ENCODE measurements at places on chromosomes 3 and 15.

GRCh38 chr3:172134352-172134751 is 95.0 kb downstream of the FNDC3B start:
- DNase-seq, result no peak

DNA sequence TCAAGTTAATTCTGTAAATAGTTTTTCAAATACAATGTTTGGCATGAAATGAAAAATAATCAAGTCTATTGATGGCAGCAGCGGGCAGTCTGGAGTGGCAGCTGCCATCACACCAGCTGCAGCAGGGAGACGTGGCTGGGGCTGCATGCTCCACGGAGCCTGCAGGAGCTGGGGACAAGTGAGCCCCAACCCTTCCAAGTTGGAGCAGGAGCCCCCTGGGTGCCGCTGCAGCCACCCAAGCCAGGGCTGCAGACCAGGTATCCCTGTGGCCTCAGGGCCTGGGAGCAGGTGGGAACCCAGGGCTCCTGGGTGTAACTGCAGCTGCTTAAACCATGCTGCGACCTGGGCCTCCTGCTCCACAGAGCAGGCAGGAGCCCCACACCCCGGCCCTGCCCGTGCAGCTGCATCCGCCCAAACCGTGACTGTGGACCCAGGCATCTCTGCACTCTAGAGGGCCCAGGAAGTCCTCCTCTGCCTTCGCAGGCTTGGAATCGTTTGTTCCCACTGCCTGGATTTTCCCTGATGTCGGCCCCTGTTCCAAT is 257.4 kb downstream of the PLOD2 start:
- no peak for DNase-seq

GRCh38 chr3:46901591-46902187 is 24.2 kb downstream of the PTH1R start:
- no peak for DNase-seq

DNA sequence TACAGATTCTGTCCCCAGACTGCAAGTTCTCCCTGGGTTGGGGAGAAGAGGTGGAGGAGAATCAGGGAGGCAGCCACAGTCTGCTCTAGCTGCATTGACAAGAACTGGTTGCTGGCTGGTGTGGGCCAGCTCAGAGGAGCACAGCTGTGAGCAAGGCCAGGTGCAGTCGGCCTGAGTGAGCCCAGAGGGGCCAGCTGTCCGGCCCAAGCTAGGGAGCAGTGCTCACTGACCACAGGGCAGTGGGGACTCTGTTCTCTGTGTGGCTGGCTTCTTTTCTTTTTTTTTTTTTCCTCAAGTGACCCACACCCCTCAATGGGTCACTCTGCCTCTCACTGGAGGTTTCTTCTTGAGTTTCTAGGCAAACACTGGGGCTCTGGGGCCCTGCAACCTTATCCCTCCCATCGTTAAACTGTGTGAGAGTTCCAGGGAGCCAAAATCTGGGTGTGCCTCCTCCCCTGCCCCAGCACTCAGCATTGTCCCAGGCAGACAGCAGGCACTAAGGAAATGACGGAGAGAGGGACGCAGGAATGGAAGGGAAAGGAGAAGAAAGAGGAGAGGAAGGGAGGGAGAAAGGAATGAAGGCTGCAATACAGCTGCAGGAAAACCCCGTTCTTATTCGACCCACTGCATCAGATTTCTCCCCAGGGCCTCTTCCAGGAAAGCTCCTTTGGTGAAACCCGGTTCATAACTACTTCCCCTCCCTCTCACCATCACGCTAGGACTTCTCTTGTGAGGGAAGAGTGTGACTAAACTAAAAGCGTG is 37.7 kb upstream of the HES1 start:
- DNase-seq, result no peak

DNA sequence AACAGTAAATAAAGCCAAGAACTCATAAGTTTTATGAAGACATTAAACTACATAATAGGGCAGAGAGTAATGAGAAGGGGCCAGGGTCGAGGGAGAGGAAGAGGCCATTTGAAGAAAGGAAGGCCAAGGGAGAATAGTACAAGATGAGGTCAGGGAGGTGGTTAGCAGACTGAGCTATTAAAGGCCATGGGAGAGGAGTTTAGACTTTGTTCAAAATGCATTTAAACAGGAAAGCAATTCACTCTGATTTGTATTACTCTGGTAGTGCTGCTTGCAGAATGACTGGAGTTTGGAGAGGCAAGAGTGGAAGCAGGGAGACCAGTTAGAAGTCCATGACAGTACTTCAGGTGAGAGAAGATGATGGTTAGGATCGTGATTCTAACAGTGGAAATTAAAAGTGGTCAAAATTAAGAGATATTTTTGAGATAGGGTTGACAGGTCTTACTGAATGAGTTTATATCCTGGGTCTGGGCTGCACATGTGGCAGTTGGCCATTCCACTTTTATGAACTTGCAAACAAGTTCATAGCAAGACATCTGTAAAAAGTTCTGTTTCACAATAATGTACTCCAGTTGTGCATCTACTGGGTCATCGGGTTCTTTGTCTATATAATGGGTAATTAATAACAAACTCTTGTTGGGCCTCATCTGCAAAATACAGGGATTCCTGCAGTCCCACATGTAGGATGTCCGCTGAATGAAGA is 16.3 kb downstream of the PPP2R3A start:
- no peak for DNase-seq

DNA sequence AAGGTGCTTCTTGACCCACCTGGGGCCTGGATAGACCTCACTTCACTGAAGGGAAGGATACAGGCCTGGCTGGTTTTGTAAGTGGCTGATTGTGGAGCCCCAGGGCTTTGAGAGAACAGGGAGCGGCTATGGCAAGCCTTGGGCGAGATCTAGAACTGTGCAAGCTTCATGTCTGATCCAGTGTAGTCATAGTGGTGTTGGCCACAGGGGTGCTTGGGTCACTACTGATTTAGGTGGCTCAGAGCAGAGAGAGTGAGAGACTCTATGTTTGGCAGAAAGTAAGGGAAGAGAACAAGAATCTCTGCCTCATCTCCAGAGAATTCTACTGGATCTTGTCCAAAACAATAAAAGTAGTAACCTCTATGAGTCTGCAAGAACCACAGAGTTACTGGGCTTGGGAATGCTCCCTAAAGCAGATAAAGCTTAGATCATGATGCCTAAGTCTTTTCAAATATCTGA is 394.2 kb upstream of the EPHA3 start:
- DNase-seq, result no peak

DNA sequence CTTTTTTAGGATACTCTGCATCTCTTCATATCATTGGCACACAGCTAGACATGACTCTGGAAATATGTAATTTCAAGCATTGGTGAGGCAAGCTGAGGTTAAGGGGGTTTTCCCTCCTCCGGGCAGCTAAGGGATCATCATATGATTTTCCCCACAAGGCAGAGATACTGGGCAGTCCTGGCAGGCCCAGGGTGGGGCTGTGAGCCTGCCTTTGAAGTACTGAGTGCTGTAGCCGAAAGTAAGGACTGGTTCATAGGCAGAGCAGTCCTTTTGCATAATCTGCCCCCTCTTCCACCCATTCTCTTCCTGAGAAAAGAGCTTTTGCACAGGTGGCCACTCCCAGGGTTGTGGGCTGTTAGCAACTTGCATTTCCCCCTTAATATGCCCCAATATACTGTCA is 168.8 kb upstream of the MANF start:
- DNase-seq, result no peak
